Stimulated activated CD4-positive, alpha-beta T cell treated with anti-CD3 and anti-CD28 coated beads, Interleukin-1b, Interleukin-23, amount 100 ng/mL, for 4 hours (primary cell): ENCODE measurements at places on chromosomes 6 and 20.

- no peak for DNase-seq
Measured at GRCh38 chr6:36320475-36320874, 16.2 kb downstream of the BNIP5 start.

DNA sequence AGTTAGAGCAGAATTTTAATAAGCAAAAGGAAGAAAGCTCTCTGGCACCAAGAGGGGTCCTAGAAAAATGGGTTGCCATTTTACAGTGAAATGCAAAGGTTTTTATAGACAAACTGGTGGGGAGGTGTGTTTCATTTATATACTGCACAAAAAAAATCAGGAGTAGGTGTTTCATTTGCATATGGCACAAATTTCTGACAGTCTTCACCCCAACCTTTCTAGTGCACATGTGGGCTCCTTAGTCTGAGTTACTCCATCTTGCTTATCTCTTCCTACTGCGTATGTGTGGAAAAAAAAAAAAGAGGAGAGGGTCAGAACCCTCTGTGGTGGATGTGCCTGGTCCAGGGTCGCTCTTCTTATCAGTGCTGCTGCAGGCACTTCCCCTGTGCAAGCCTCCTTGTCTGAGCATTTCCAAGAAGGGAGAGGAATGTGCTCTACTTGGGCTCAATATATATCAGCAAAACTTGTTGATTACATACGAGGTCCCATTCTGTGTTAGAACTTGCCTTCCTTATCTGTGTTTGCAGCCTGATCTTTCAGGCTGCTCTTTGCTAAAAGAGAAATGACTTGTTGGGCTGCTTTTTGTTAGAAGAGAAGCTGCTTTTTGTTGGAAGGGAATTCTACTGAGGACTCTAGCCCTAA is 59.0 kb upstream of the MRAP2 start:
- DNase-seq: no peak

DNA sequence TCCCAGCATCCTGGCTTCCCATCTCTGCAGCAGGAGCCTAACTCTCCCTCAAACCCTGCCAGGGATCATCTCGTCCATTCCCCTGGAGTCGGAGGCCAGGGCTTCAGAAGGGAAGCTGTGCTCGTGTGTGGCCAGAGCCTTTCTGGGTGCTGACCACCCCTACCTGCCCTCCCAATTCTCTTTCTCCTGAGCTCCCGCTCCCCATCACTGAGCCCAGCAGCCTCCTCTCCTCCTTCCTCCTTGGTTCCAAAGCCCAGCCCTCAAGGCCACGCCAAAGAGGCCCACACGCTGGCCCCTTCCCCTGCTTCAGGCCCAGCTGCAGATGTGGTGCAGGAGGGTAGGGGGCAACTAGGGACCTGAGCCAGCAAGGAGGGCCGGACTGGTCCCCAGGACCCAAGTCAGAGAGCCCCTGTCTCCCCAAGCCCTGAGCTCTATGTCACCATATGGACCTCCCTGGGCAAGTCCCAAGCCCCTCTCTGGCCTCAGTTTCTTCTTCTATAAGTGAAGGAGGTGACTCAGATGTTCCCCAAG is 1.3 kb downstream of the FAM83C start:
- no peak for DNase-seq

DNA sequence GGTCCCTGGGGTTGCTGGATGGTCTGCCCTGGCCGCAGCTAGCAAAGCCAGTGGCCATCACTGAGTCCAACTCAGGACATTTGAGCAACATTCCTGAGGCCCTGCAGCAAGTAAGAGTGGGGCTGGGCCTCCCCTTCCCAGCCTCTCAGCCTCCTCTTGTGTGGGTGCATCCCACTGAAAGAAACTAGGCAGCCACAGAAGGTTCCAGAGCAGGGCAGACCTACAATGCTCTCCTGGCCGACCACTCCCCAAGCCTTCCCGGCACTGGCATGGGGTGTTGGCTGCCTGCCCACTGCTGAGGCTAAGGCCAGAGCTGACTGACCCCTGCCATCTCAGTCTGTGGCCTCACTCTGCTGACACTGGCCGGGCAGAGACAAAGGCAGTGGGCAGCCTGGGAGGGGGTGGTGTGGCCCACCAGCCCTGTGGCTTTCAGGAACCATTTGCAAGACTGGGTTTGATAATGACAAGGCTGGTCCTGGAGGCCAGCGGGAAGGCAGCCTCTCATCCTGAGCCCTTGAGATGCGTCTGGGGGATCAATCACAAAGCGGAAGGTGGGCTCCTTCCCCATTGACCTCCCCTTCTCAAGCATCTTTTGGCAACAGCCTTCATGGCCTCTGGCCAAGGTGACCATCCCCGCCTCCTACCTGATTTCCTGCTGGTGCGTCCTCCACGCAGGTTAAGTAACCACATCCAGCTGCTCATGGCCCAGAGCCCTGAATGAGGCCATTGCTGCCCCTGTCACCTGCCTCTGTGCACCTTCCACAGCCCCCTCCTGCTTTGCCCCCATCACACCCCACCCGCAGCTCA is 9.6 kb downstream of the DLGAP4 start:
- DNase-seq: no peak

DNA sequence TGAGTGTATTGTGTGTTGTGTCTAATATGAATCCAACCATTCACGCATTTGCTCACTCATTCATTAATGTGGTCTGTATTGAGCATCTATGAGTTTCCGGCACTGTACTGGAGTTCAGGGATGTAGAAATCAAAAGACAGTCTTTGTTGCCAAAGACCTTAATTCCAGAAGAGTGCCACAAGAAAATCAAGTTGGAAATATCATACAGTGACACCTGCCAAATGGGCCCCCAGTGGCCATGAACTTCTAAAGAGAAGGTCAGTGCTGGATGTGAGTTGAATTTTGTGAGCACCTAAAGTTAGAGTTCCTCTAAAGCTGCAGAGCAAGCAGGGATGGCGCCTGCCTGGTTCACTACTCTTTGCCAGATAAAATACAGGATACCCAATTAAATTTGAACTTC is 175.9 kb downstream of the DOK5 start:
- no peak for DNase-seq

DNA sequence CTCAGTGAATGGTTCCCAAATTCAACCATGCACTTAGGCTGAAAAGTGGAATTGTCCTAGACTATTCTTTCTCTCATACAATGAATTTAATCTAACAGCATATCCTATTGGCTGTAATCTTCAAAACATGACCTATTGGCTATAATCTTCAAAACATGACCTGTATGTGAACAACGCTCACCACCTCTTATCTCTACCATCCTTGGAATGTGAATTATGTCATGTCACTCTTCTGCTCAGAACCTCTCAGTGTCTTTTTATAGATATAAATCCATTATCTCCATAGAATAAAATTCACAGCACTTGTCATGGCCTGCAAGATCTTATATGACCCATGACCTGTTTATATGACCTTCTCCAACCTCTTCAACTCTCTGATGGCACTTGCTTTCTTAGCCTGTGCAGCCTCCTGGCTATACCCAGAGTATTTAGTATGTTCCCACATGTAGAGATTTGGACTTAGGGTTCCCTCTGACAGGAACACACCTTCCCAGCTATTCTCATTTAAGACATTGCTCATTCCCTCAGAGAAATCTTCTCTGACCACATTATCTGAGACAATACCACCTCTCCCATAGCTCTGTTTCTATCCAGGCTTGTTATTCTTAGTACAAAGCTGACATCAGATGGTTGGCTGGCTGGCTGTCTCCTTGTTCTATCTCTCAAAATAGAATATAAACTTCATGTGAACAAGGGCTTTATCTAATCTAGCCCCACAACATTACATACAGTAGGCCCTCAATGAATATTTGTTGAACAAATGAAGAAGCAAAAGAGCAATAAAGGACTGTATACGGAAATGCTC is 275.0 kb upstream of the PREP start:
- no peak for DNase-seq

DNA sequence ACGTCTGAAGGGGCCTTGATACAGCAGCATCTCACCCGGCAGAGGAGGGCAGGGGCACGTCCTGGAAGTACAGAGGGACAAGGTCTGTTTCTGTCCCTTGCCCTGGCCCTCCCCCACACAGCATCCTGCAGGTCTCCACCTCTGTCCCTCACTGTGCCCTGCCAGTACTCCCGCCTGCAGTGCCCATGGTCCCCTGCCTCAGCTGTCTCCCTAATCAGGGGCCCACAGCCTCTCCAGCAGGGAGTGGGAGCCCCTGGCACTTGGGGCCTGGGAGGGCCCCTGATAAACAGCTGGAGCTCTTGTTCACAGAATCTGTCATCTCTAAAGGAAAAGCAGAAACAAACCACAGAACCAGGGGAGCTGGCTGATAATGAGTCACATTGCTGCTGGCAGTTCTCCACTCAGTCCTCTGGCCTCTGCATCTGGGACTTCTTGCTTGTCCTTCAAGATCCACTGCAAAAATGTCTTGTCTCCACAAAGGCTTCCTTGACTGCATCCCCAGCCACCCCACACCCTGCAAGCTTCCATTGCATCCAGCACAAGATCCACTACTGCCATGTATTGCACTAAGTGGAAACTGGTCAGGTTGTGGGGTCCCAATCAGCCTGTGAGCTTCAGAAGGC is 33.2 kb upstream of the TAF8 start:
- DNase-seq: no peak

GRCh38 chr6:47028835-47029360 is 13.2 kb downstream of the ADGRF1 start:
- DNase-seq: no peak

GRCh38 chr6:149314325-149314905 is 3.1 kb upstream of the TAB2 start:
- DNase-seq: no peak

- DNase-seq: no peak
Measured at GRCh38 chr6:128914051-128914450, 31.1 kb downstream of the LAMA2 start.

- no peak for DNase-seq
Measured at GRCh38 chr20:14997791-14998190, 660.4 kb upstream of the FLRT3 start.

DNA sequence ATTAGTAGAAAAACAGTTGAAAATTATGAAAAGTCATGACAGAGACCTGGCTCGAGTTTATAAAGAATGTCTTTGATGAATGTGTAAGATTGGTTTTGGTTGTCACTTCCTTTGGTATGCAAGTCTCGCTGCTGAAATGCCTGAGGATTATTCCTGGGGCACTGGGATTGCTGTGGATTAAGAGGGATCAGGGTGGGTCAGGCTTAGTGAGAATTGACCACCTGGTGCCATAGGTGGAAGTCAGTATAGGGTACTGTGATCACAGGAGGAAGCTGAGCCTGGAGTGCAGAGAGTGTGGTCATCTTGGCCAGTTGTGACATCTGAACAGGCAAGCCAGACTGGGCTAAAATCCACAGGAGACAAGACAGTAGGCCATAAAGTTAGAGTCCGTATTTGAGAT is 34.9 kb downstream of the CEP43 start:
- no peak for DNase-seq

DNA sequence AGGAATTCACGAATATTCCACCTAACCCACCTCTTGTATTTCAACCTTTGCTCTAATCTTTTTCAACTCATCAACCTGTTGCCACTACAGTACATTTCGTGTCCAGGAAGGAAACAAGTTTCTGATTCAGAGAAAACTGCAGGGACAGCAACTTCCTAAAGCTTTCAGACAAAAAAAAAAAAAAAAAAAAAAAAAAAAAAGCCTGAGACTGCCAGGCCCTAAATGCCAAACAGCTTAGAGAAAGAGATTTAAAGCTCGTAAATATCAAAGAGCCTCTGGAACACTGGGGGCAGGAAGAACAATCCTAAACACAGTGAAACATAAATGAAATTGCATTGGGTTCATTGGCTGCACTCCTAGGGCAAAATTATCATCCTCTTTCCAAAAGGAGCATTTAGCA is 411.2 kb upstream of the SPTLC3 start:
- DNase-seq: no peak

- no peak for DNase-seq
Measured at GRCh38 chr20:63554361-63555278, 661 bp downstream of the FNDC11 start.

DNA sequence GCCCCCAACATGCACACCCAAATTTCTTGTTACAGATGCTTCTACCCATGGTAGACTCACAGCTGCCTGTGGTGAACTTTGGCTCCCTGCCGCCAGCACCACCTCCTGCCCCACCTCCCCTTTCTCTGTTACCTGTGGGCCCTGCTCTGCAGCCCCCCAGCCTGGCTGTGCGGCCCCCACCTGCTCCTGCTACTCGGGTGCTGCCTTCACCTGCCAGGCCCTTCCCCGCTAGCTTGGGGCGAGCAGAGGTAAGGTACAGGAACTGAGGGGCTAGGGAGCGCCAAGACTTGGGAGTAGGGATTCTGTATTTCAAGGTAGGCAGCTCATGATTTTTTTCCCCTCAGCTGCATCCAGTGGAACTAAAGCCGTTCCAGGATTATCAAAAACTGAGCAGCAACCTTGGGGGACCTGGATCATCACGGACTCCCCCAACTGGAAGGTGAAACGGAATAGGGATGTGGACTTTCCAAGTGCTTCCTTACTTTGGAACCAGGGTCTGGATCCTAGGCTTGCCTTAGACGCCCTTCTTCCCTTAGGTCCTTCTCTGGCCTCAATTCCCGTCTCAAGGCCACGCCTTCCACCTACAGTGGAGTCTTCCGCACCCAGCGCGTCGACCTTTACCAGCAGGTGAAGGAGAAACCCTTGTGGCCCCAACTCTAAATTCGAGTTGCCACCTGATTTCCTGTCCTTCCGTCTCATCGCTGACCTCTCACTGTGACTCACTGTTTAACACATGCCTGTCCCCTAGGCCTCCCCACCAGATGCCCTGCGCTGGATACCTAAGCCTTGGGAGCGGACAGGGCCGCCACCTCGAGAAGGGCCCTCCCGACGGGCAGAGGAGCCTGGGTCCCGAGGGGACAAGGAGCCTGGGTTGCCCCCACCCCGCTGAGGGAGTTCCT is 15.5 kb downstream of the BAG6 start:
- no peak for DNase-seq

DNA sequence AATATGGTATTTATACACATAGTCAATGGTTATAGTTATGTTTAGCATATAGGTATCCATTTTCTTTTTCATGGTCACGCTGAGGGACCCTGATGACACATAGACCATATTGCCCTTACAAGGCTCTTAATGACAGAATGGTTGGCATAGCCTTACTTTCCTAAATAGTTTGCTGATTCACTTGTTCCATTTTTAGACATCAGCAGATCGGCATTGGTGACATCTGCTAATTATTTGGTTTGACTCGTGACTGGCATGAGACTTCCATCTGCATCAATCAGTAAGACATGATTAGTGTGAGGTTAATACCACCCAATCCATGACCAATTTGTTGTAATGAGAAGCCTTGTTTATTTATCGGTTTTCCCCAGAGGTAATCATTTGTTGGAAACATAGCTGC is 309.7 kb downstream of the ALDH8A1 start:
- no peak for DNase-seq

DNA sequence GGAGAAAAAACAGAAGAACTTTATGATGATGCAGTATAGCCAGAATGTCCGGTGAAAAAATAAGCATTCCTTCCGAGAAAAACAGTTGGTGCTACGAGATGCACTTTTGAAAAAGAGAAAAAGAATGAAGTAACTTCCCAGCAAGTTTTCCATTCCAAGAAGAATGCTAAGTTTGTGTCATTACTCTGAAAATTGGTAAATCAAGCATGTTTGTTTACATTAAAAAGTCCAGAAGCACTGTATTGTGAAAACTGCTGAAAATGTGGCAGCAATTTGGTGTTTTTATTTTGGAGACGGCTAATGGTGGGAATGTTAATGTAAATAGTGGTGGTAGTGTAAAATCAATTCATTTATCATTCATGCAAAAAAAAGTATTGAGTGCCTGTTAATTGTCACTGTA is 46.3 kb downstream of the MKKS start:
- DNase-seq: no peak
